ENCODE measurements at places on chromosomes 3 and 15. TPM values are rescaled to one million over a fixed set of nuclear protein-coding genes. Genes with fewer than 3 reads are reported as not detected.
A peak's percentile ranks its signal among the peaks of the same experiment; 100 is the strongest.

DNA sequence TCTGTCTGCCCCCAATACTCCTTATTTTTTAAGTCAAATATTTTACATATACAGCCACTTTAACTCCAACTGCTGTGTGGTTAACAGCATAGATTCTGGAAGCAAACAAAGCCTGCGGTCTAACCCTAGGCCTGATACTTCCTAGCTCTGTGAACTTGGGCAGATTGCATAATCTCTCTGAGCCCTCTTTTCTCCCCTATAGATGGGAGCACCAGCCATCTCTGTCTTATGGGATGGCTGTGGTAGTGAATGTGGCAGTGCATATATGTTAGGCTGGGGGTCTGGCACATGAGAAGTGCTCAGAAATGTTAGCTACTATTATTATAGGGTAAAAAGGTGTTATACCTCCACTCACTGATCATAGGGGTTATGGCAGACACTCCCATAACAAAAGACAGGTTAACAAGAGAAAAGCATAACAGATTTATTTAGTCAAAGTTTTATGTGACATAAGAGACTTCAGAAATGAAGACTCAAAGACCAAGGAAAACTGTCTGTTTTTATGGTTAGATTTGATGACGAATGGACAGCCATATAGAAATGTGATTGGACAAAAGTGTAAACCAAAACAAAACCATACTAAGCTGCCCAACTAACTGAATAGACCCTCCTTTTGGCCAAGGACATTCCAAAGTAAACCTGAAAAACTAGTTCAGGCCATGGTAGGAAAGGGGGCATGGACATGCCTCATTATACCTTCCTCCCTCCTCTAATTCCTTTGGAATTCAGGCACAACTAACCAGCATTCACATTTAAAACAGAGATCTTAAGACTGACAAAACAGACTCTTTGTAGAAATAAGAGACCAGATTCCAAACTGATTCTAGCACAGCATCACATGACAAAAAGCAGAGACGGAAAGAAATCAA is 53.9 kb upstream of the DAZL start:
- no peak for DNase-seq

DNA sequence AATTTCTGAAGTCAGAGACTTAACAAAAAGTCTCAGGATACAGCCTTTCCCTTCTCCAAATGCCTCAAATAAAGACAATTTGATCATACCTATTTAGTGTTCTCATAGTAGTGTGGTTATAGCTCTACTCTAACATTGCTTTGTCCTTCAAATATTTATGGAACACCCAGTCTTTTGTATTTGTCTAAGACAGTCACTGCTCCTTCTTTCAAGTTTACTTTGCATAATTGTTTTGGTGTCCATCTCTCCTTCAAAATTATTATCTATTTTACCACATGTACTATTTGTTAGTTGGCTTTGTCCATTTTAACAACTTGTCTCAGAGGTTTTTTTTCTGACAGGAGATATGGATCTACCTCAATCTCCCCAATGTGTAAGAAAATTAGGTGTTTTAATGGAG is 118.8 kb downstream of the UNC13C start:
- no peak for DNase-seq

DNA sequence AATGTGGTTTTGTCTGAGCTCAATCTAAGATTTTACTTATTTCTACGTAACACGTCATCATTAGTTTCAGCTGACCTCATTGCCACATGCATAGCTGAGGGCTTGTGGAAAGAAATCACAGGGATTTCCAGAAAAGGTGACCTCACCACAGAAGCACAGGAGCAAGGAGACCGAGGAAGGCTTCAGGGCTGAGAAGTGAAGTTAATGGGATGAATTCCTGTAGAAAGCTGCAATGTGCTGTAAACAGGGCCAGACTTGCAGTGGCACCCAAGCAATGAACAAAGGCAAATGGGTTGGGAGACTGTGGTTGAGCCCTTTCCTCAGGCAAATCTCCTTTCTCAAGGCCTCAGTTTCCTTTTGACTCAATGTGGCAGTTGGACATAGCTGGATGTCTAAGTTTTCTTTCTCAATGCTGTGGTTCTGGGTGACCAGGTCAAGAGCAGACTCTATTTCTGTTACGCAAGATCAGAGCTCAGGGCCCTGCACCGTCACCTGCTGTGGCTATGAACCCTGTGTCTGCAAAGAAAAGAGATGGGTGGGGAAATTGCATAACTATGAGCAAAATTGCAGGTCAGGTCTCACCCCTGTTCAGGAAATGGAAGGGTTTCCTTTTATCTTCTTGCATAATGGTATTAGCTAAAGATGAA is 252.2 kb upstream of the TBL1XR1 start:
- DNase-seq, result peak; percentile 100

GRCh38 chr3:12830785-12831156 is 10.6 kb downstream of the RPL32 start:
- no peak for DNase-seq

DNA sequence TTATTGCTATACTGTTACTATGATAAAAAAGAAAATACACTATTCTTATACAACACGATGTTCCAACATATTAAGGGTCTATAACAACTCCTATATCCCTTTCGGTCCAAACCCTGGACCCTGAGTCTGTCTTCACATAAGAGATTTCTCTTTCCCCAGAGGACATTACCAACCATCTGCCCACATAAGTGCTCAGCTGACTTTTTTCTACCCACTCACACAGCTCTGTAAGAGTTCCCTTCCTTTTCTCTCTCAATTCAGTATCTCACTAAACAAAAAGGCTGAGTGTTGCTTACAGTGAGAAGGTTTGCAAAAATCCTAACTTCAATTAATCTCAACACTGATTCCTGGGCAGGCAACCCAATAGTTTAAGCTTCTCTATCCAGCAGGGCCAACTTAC is 30.5 kb downstream of the ITGB5 start:
- no peak for DNase-seq

DNA sequence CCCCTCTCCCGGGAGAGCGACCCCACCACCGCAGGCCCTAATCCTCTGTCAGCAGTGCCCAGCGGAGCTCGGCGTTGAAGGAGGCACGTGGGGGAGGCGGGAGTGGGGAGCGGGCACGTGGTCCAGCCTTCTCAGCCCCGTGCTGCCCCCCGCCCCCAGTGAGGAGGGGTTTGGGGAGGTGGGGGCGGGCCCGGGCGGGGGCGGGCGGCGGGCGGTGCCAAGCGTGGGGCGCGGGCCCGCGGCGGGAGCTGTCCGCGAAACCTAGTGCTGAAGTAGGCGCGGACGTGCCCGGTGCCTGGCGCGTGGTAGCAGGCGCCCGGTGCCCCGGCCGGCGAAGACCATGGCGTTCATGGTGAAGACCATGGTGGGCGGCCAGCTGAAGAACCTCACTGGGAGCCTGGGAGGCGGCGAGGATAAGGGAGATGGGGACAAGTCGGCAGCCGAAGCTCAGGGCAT is at the start of gene CPLX3:
Gene CPLX3, plus strand, starts transcription at position 264 of the 456 bp plus-strand sequence. Its CDS starts 77 bp downstream, at position 341.
- no peak for DNase-seq

DNA sequence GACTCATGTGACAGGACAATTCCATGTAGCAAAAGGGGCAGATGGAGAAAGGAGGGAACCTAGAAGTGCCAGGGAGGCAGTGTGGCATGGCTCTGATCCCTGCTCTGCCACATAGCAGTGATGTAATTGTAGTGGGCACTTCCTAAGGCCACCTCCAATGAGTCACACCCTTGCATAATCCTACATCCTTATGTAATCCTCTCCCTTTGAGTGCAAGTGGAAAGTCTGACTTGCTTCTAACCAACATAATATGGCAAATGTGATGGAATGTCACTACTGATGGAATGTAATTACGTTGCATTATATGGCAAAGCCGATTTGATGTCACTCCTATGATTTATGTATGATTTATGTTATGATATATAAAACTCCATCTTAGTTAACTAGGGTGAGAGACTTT is 72.9 kb upstream of the ATP2C1 start:
- DNase-seq, result peak; percentile 83

DNA sequence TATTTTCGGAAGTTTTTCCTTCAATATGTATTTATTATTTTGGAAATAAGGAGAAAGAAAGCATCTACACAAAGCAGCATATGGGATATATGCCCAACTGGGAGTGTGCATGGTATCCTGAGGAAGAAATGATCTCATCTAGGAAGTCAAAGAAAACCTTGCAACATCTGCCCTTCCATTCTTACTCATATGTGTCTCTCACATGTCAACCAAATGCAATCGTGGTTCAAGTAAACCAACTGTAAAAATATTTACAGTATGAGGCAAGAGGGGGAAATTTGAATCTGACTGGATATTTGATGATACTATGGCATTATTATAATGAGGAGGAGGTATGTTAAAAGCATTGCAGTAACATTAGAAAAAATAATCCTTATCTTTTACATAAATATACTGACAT is 3.2 kb upstream of the SCG3 start:
- DNase-seq, result peak; percentile 17

DNA sequence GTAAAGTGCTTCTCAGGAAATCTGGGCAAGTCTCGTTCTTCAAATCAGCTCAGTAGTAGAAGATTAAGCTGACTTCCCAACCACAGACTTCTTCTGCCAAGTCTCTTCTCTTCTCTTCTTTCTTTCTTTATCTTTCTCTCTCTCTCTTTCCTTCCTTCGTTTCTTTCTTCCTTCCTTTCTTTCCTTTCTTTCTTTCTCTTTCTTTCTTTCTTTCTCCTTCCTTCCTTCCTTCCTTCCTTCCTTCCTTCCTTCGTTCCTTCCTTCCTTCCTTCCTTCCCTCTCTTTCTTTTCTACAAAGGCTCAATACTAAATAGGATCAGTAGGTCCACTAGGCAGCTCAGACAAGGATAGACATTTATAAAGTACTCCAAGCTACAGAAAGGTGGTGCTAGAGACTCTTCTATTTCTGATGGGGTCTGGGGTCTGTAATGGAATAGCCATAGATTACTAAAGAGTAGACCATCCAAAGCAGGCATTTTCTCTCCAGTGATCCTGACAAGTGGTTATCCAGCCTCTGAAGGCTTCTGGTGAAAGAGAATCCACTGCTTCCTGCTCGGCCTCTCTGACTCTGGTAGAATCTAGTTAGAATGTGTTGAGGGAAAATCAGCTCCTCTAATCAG is 100.8 kb downstream of the TPRG1 start:
- DNase-seq, result no peak

DNA sequence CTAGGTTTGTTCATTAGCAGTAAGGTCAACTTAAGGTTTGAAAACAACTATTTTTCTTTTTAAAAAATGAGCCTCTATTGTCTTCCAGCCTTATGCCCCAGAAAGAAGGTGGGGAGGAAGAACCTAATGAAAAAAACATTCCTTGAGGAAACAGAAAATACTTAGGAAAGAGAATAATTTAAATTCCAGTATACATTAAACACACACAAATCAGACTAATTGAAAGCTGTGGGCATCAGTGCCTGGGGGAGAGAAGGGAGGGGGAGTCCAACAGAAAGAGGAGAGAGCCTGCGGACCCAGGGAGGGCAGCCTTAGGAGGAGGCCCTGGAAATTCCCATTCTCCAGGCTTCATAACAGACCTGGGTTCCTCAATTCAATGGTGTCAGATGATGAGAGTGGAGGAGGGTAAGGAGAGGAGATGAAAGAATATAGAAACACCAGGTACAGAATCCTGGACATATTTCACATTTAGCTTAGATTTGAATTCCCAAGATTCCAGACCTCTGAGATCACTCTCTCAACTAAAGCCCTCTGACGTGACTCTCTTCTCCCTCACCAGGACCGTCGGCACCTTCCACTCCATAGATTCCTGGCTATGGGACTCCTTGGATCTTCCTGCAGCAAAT is 320.5 kb upstream of the UMPS start:
- DNase-seq, result peak; percentile 19

DNA sequence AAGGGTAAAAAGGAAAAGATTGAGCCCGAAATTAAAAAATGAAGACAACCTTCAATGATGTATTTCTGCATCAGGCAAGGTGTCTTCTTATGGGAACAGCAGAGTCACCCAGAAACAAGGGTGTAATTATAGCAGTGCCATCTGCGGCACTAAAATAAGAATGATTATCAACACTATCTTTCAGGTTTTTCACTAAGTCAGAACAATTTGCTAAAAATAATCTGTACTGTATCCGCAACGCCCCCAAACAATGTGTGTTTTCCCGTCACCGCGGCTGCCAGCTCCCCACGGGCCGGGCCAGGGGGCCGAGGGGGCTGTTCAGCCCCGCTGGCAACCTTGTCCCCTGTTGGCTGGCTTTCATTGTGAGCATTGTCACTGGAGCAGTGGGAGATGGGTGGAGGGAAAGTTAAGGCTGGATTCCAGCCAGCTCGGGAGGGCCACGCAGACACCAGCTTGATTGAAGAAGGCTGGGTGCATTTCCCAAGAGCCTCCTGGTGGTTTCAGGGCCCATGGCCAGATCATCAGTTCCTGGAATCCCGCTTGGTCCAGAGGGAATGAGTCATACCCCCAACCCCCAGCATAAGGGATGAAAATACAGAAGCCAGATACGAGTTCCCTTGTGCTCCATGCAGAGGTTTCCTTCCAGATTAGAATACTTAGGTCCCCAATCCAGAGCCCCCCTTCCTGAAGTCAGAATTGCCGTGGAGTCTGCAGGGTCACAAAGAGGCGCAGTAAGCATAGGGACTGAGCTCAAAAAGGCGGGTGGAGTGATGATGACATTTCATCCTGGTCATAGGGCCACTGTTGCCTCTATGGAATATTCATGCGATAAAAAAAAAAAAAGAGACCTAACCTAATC is 90.2 kb upstream of the KLF13 start:
- peak; percentile 63 for DNase-seq

GRCh38 chr3:132630612-132631011 is 29.0 kb downstream of the ACAD11 start:
- no peak for DNase-seq

DNA sequence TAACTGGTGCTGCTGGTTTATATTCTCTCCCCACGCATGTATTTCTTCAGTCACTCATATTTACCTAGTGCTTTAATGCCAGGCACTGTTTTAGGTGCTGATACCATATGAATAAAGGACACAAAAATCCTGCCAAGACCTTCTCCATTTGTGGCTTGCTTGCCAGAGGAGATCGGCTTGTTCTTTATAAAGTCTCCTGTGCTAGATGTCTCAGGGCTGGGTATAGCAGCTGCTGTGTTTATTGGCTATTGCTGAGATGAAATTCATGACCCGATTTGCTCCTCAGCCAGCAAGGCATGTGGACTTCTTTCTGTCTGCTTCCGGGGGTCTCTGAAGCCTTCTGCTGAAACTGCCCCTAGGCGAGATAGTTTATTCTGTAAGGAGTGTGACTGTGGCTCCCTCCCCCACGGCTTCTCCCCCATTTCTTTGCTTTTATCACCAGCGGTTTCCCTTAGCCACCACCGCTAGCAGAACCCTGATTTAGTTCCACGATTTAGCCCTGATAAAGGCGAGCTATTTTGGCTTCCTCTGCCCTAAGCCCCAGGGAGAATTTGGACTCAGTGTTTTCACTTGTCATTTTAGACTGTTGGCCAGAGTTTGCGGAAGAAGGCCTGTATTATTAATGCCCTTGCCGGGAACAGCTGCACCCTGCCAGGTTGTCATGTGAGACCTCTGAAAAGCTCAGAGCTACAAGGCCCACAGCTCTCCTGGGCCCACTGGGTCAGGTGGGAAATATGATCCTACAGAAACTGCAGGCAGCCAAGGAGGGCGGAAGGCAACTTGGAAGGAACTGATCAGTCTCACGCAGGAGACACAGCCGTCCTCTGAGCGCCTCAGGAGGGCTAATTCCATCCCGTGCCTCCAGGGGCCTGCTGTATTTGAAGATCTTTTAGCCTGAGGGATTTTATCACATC is 46.8 kb downstream of the ST6GAL1 start:
- no peak for DNase-seq

- no peak for DNase-seq
Measured at GRCh38 chr3:191455257-191455952, 5.6 kb upstream of the PYDC2 start.

Gene A4GNT
- not detected for polyA plus RNA-seq

Gene CLPX
- polyA plus RNA-seq, result 17.8 TPM

Data from mammary epithelial cell (primary cell).